ENCODE measurements at places on chromosomes 3 and 15.
A peak's percentile ranks its signal among the peaks of the same experiment; 100 is the strongest.

DNA sequence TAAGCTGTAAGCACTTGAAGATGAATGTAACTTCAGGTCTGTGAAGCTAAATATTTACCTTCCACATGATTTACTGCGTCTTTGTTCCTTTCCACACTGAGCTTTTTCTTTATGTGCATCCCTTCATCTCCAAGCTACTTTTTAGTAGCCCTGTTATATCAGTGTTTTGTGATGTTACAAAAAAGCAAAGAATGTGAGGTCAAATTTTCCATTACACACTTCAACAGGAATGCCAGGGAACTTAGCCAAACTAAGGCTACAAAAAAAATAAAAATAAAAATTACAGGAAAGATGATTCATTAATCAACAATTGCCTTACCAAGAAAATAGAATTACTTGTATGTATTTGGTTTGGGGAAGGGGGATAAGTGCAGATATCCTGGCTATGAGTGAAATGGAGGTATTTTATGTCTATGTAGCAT is 73.0 kb downstream of the FILIP1L start:
- no peak for DNase-seq

GRCh38 chr3:71726146-71726545 is 944 bp upstream of the EIF4E3 start:
- DNase-seq: no peak

GRCh38 chr15:67242708-67243111 is 11.8 kb downstream of the AAGAB start:
- no peak for DNase-seq

DNA sequence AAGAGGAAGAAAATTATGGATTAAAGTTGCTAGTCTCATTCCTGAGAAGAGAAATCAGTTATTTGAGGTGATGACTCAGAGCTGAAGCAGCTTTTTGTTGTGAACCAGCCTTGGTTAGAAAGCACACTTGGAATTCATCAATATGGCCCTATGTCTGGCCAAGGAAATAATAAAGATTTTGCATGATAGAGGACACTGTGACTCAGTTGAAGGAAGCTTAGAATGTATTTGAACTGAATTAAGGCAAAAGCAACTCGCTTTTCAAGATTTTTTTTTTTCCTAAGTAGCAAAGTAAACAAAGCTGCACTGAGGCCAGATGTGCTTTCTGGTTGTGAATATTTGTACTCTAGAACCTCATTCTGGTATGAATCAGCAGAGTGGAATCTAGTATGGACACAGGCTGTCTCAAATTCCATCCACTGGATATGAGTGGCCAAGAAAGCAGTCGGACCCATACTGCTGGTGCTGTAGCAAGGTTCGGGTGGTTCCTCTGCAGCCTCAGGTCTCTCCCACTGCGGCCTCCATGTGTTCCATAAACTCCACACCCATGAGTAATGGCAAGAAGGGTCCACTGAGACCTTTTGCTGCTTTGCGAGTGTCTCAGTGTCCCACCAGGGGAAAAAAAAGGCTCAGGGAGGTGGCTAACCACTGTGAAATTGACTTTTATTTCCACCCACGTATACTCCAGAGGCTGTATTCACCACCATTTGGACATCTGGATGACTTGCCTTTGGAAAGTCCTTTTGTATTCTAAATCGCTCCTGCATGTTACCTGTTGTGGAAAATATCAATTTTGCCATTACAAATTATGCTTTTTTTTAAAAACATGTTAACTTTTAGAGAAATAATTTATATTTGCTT is 53.1 kb downstream of the TGFBR2 start:
- peak; percentile 28 for DNase-seq

GRCh38 chr15:77759896-77760592 is 127.3 kb upstream of the LINGO1 start:
- DNase-seq: no peak

GRCh38 chr3:120157681-120158080 is 63.4 kb upstream of the GSK3B start:
- DNase-seq: no peak

GRCh38 chr3:42499478-42499871 is 3.0 kb upstream of the VIPR1 start:
- DNase-seq: no peak

GRCh38 chr15:81297147-81297572 is 26.8 kb downstream of the STARD5 start:
- no peak for DNase-seq

- no peak for DNase-seq
Measured at GRCh38 chr3:195692781-195693427, 27.9 kb upstream of the MUC20 start.

DNA sequence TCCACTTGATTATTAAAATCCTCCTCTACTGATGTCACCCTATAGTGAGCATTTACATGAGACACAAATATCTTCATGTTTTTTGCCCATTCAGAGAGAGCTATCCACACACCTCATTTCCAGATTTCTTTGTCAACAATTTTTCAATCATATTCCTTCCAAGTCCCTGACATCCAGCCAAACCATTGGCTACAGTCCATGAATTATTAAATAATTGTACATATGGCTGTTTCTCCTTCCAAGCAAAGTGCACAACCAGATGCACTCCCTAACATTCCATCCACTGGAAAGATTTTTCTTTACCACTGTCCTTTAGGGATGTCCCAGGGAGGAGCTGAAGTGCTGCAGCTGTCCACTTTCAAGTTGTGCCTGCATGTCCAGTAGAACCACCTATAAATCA is 328.0 kb upstream of the MDFIC2 start:
- no peak for DNase-seq

GRCh38 chr3:105719791-105720190 is 149.0 kb downstream of the CBLB start:
- no peak for DNase-seq

DNA sequence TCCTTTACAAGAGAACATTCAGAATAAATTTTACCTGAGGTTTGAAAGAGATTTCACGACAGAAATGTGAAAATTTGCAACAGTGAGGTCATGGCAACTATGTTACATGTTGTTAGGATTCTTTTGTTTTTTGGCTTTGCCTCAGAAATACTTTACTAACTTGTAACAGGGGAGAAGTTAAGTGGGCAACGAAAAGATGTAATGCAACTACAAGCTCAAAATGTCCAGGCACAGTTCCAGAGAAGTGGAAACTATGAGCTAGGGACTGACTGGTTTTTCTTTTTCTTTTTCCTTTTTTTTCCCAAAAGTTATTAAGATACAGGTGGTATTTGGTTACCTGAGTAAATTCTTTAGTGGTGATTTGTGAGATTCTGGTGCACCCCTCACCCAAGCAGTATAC is 111.5 kb upstream of the PPP2R3A start:
- DNase-seq: no peak

- no peak for DNase-seq
Measured at GRCh38 chr15:35038626-35039451, 46.3 kb downstream of the NANOGP8 start.

- DNase-seq: no peak
Measured at GRCh38 chr15:53351373-53351772, 408.1 kb downstream of the WDR72 start.

GRCh38 chr15:48392356-48392755 is 61.1 kb downstream of the DUT start:
- DNase-seq: no peak

DNA sequence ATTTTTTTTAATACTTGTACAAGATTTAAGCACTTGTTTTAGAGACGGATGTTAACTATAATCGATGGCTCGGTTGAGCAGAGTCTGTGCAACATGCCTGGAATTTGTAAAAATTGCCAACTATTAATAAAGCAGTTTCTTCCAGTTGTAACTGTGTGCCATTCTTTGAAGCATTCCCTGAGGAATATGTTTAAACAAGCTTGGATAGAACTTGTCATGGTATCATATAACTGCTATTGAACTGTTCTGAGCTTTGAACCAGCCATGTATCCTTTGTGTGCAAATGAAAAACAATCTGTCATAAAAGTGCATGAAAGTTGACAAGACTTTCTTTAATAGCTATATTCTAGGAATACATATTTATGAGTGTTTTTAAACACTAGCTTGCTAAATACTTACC is 45.8 kb upstream of the UBE2E2 start:
- DNase-seq: no peak

DNA sequence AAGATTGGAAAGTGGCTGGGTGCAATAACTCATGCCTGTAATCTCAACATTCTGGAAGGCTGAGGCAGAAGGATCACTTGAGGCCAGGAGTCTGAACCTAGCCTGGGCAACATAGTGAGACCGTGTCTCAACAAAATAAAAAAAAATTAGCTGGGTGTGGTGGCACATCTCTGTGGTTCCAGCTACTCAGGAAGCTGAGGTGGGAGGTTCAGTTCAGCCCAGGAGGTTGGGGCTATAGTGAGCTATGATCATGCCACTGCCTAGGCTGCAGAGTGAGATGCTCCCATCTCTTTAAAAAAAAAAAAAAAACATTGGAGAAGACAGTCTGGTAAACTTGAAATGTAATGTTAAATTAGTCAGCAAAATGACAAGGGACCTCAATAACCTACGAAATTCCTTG is 57.9 kb downstream of the STAG1 start:
- no peak for DNase-seq

- DNase-seq: no peak
Measured at GRCh38 chr3:156594219-156594683, 39.3 kb upstream of the SSR3 start.

- DNase-seq: no peak
Measured at GRCh38 chr15:26985050-26985449, 14.1 kb downstream of the GABRG3 start.

GRCh38 chr3:72846166-72846565 is 2.1 kb downstream of the SHQ1 start:
- DNase-seq: no peak

DNA sequence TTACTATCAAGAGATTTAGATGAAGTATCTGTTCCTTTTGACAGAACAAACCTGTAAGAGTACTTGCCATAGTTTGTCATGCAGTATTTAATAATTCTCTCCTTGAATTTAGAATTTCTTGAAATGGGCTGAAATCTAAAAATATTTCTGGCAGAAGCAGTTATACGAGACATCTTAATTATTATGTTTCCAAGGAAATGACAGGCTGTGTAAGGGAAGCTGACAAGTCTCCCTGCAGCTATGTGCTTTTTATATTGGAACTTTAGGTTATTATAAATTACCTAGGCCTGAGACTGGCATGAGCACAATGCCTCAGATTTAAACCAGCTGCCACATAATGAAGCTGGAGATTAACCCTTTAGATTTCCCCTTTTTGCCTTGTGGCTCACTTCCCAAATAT is 365.0 kb upstream of the EPHA6 start:
- DNase-seq: no peak

DNA sequence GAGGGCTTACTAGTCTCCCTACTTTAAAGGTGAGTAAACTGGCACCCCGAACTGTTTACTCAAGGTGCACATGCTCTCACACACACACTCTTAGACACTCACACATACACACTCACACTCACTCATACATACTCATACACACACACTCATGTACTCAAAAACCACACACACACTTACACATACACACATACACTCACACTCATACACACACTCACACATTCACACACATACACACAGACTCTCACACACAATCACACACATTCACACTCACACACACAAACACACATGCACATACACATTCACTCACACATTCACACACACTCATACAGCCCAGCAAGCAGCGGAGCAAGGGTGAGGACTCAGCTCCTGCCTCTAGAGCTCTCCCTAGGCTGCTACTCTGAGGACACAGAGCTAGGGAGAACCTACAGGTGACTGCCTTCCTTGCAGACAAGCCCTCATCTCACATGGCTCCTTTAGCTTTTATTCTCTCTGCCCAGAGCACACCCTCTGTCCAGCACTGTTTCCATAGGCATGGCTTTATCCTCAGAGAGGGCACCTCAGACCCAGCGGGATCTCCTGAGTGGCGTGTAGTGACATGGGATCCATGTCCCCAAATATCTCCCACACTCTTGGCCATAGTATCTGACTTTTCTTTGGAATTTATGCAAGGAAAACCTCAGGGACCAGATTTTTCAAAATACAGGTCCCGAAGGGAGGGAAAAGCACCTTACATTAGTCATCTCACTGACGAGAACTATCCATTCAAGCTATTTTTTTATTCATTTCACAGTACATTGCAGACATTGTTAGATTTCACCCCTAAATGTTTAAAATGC is 26.2 kb upstream of the ATG7 start:
- DNase-seq: no peak

DNA sequence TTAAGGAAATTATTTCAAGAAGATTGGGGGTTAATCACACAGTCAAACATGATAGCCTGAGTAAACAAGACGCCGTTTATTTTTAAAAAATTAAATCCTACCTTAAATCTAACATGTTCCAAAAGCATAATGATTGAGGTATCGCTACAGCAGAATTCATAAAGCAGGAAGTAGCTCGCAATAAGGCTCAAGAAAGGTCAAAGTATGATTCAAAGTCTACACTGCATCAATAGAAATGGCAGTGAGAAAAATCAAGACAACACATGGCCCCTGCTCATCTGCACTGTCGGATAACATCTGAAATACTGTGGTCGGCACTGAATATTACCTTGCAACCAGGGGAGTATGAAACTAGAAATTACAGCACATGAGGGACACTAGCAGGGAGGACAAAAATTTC is 93.2 kb downstream of the SMARCC1 start:
- DNase-seq: no peak

DNA sequence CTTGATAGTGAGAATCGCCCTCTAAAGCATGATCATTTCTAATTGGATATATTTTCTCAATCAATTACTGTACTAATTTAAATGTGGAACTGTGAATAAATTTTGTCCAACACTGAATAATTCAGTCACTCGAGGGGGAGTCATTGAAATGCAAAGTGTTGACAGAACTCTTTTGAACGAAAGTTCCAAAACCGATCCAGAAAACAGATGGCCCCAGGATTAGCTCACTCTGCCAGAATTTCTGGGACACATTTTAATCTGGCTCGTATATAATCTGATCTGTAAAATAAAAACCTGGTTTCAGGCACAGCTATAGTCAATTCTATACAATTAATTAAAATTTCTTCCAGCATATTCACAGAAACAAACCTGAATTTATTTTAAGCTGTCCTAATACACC is 580.4 kb downstream of the ROBO1 start:
- no peak for DNase-seq

- DNase-seq: peak; percentile 90
Measured at GRCh38 chr15:66619152-66619903, 53.5 kb upstream of the LCTL start.

GRCh38 chr3:100084100-100084806 is 30.0 kb downstream of the FILIP1L start:
- no peak for DNase-seq

Measured in ELF-1 (cell line).